ENCODE measurements at places on chromosomes 3 and 15. TPM values are rescaled to one million over a fixed set of nuclear protein-coding genes. Genes with fewer than 3 reads are reported as not detected.

DNA sequence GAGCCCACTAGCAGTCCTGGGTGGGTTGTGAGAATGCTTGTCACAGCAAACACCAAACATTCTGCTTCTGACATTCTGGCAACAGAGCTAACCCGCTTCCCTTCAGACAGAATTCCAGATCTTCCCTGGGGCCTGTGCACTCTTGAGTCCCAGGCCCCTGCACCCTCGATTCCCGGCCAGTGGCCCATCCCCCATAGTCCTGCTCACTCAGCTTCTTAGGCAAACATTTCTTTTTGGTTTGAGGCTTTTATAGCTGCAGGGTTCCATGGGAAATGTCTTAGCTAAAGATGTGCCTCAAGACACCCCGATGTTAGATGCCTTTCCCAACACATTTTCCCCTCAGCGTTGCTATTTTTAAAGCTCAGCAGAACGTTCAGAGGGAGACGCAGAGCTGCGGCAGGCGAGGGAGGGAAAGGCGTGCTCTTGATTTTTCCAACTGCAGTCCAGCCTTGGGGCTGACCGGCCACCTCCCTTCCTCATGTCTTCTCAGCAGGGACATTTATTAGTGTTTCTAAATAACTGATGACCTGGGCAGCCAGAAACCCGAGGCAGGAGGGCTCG, 35.2 kb downstream of the ABTB1 start:
- H3K27ac ChIP-seq: no peak overlapping the region
- H3K4me3 ChIP-seq: no peak overlapping the region
- peaks cover 3% of the 10 kb centered on the region for H3K27me3 ChIP-seq
- no peaks in the 10 kb centered on the region for H3K36me3 ChIP-seq
- DNase-seq: no peak
- no peaks in the 10 kb centered on the region for H3K4me1 ChIP-seq

The CNBP gene
- 487 TPM for total RNA-seq

GRCh38 chr3:7700539-7700938, 801.1 kb upstream of the LMCD1 start:
- no peaks in the 10 kb centered on the region for H3K36me3 ChIP-seq
- H3K27me3 ChIP-seq: no peaks in the 10 kb centered on the region
- DNase-seq: no peak
- no peak overlapping the region for H3K27ac ChIP-seq
- no peaks in the 10 kb centered on the region for H3K4me1 ChIP-seq

DNA sequence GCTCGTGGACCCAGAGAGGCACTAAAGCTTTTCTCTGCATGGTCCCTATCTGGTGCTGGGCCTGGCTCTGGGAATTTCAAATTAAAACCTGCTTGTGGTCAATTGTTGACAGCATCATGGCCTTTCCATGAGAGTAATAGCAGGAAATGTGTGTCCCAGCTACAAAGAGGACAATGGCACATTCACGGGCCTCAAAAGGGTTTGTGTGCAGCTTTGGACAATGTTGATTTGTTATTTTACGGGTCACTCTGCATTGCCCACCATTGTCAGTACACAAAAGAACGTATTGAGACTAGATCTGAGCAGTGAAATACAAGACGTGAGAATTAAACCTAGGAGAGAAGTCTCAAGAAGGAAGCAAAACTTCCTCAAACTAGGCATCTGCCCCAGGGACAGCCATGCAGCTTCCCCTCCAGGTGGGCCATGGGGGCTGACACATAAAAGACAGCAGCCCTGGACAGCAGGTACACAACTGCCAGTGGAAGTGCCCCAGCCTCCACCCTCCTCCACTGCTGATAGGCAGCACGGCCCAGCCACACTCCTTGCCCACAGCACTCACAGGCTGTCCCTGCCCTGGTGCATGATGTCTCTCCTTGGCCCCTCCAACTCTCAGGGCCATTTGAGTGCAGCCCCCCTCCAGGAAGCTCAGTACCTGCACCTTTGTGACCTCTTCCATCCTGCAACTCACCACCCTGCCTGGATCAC, 15.9 kb upstream of the LTF start:
- no peak overlapping the region for H3K4me3 ChIP-seq
- peaks cover 5% of the 10 kb centered on the region for H3K27me3 ChIP-seq
- no peak for DNase-seq
- H3K36me3 ChIP-seq: no peaks in the 10 kb centered on the region
- no peak overlapping the region for H3K27ac ChIP-seq

The CYP1A1 gene
- 4.9 TPM for total RNA-seq

The P2RY13 gene
- not detected for total RNA-seq

- no peaks in the 10 kb centered on the region for H3K27me3 ChIP-seq
- no peak overlapping the region for H3K4me3 ChIP-seq
- peaks cover 25% of the 10 kb centered on the region for H3K4me1 ChIP-seq
- DNase-seq: no peak
- H3K27ac ChIP-seq: peak overlapping the region; percentile 93
- peaks cover 2% of the 10 kb centered on the region for H3K36me3 ChIP-seq
Measured at GRCh38 chr15:65612616-65612946, 1.6 kb upstream of the INTS14 start.

The CHRFAM7A gene
- 1.2 TPM for total RNA-seq

The SCN11A gene
- total RNA-seq: 0.08 TPM

The SERF2 gene
- 709 TPM for total RNA-seq

The CLDN18 gene
- not detected for total RNA-seq

DNA sequence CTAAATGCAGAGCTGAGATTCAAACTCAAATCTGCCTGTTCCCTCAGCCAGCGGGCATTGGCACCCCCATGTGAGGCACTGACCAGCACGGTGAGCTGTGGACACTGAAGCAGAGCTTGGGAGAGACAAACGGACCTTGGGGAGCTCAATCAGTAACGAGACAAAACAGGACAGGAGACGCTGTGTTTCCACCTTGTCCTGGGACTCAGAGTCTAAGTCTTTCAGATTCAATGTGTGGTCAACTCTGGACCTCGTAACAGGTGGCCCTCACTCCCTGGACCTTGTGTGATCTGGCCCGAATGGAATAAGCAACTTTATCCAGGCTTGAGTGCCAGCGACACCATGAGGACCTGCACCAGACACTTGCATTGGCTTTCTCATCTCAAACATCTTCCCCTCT, 232.5 kb downstream of the UACA start:
- DNase-seq: no peak
- no peak overlapping the region for H3K4me3 ChIP-seq
- H3K27ac ChIP-seq: no peak overlapping the region
- H3K27me3 ChIP-seq: no peaks in the 10 kb centered on the region

GRCh38 chr3:45048244-45048643, 22.1 kb downstream of the CLEC3B start:
- no peak overlapping the region for H3K4me3 ChIP-seq
- peaks cover 35% of the 10 kb centered on the region for H3K27me3 ChIP-seq
- no peak for DNase-seq
- H3K36me3 ChIP-seq: no peaks in the 10 kb centered on the region
- H3K4me1 ChIP-seq: no peaks in the 10 kb centered on the region

The GOLGA6L22 gene
- total RNA-seq: not detected

DNA sequence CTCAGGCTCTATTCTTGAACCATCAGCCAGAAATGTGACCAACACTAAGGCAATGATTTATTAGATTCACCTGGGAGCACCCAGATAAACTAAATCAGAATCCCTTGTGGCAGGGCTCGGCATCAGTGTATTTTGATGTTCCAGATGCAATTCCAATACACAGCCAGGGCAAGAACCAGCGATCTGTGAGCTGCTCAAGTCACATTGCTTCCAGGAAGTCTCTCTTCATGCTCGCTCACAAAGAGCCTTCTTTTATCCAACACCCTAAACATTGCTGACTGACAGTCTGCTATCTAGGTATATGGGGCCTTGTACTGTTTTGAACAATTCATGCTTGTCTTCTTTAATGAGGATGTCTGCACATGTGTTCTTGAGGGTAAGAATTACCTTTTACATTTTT, 40.9 kb upstream of the GOLGA8J start:
- DNase-seq: no peak
- no peak overlapping the region for H3K27ac ChIP-seq
- no peaks in the 10 kb centered on the region for H3K4me1 ChIP-seq
- no peaks in the 10 kb centered on the region for H3K36me3 ChIP-seq
- peaks cover 23% of the 10 kb centered on the region for H3K27me3 ChIP-seq

DNA sequence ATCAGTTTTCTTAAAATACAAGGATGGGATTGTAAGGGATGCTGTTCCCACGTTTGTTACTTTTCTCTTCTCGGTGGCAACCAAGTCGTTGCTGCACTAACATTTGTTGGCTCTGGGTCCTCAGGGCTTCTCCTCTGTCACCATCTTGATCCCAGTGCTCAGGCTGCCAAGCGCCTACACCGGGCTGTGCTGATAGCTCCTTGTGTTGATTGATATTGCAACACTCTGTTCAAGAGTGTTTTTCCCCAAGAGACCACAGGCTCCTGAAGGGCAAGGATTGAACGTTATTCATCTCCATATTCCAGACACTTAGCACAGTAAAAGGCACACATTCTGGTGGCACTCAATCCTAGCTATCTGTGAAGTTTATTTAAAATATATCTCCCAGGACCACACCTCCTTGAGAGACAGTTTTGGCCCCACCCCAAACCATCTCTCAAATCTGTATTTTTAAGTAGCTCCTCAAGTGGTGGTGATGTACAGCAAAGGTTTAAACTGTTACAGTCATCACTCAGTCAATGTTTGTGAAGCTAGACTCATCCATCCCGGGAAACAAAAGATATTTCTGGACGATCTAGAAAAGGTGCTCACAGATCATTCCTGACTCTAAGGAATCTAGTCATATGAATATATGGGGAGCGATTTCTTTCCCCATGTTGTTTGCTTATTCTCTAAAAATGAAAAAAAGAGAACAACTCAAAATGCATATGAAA, 38.5 kb upstream of the FOXP1 start:
- H3K4me3 ChIP-seq: no peak overlapping the region
- H3K4me1 ChIP-seq: no peaks in the 10 kb centered on the region
- H3K36me3 ChIP-seq: no peaks in the 10 kb centered on the region
- no peak overlapping the region for H3K27ac ChIP-seq

DNA sequence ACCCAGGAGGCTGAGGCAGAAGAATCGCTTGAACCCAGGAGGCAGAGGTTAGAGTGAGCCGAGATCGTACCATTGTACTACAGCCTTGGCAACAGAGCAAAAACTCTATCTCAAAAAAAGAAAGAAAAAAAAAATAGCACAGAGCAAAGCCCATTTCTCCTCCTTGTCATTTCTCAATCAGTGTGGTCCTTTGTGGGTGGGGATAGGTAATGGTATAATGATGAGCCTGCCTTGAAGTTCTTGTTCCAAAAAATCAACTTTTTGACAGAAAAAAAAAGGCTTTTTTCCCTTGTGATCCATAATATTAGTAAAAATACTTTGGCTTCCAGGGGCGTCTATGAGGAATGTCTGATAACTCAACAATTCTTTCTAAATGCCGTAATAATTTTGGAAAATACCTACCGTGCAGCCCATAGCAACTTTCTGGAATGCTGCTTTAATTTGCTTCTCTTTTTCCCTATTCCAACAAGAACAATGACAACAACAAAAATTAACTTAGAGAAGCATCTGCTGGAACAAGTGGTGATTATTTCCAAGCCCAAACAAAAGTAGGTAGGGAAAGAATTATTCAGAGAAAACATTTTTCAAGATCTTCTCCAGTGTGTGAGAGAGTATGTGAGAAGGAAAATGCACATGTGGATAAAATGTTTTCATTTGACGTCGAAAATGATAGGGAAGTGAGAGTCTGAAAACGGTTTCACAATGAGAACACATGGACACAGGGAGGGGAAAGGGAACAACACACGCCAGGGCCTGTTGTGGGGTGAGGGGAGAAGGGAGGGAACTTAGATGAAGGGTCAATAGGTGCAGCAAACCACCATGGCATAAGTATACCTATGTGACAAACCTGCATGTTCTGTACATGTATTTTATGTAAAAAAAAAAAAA, 337.8 kb downstream of the RBMS3 start:
- no peak overlapping the region for H3K27ac ChIP-seq
- H3K4me1 ChIP-seq: no peaks in the 10 kb centered on the region
- DNase-seq: no peak

GRCh38 chr15:90581771-90582352, 52.1 kb downstream of the CRTC3 start:
- peaks cover 9% of the 10 kb centered on the region for H3K36me3 ChIP-seq
- peak overlapping the region; percentile 16 for H3K4me3 ChIP-seq
- H3K27me3 ChIP-seq: no peaks in the 10 kb centered on the region
- peaks cover 48% of the 10 kb centered on the region for H3K4me1 ChIP-seq
- DNase-seq: no peak

DNA sequence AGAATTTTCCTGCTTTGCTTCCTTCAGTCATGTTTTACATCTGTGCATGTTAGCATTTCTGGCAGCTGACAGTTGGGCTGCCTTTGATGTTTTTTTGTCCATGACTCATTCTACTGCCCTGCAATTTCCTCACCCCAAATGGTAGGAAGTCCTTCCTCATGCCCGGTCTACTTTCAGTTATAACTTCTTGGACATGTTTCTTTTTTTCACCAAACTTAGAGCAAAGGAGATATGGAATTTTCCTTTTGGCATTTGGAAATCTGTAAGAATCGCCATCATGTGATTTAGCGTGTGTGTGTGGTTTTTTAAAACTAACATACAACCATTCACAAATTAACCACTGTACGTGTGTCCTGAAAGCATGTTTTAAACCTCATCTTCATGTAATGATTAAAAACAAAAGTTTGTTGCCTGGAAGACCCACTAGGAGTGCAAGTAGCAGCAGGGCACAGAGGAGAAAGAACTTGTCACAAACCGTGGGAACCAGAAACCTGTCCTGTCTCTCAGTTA, 430.7 kb upstream of the CFAP20DC start:
- no peak for DNase-seq
- H3K36me3 ChIP-seq: no peaks in the 10 kb centered on the region
- peak overlapping the region; percentile 21 for H3K27ac ChIP-seq
- peaks cover 8% of the 10 kb centered on the region for H3K4me1 ChIP-seq

The RAB5A gene
- 54.2 TPM for total RNA-seq

DNA sequence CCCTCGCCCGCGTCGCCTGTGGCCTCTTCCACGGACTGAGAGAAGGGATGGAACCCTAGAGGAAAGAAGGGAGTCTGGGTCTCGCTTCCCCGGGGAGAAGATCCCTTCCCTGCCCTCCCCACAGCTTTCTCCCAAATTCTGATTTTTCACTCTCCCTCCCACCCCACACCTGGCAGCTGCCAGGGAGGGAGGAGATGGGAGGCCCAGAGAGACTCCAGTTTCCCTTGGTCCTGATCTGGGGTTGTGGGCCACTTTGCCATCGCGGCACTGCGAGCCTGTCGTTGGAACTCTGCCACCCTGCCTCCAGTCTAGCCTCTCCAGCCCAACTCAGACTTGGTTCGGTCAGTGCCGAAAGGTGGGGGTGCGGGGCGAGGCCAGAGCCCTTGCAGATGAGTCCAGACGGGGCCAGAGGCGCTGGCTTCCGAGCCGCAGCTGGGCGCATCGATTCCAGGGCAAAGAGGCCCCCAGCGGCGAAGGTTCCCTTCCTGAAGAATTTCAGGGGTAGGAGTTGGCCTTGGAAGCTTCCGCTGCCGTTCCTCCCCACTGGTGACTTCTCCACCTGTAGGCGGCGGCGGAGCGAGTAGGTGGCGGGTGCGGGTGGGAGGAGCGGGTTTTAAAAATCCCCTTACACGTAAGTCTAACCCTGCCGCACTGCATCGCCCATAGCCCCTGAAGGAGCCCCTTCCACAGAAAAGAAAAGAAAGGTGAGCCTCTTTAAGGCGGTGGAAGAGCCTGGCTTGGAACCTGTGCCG, 5.2 kb downstream of the WNT5A start:
- H3K36me3 ChIP-seq: no peaks in the 10 kb centered on the region
- no peak overlapping the region for H3K4me3 ChIP-seq
- H3K27me3 ChIP-seq: peaks cover 86% of the 10 kb centered on the region
- no peak for DNase-seq
- H3K27ac ChIP-seq: no peak overlapping the region
- H3K4me1 ChIP-seq: peaks cover 12% of the 10 kb centered on the region

The ZNF80 gene
- 1.3 TPM for total RNA-seq

Data from activated naive CD8-positive, alpha-beta T cell treated with anti-CD3 and anti-CD28 coated beads for 36 hours (primary cell).